ENCODE measurements at places on chromosomes 1 and 21.

GRCh38 chr1:174167265-174167803 lies 8.0 kb downstream of the RABGAP1L start:
- no peak for DNase-seq

DNA sequence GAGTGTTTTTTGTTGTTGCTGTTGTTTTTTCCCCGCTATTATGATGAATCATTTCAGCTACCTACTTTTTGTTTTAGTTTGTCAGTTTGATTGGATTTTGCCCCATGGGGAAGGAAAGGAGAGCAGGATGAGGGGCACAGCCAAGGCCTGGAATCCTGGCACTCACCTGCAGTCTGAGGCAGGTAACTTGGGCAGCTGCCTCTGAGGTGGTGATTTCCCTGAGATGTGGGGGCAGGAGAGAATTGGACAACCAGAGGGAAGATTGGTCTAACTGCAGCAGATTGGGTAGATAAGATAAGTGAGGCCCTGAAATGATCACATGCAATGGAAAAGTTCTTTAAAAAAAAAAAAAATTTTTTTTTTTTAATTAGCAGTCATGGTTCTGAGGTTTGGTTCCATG lies 1.5 kb upstream of the LAX1 start:
- no peak for DNase-seq

- DNase-seq = peak; percentile 22
Observed at GRCh38 chr1:233281711-233282581, 13.6 kb downstream of the PCNX2 start.

DNA sequence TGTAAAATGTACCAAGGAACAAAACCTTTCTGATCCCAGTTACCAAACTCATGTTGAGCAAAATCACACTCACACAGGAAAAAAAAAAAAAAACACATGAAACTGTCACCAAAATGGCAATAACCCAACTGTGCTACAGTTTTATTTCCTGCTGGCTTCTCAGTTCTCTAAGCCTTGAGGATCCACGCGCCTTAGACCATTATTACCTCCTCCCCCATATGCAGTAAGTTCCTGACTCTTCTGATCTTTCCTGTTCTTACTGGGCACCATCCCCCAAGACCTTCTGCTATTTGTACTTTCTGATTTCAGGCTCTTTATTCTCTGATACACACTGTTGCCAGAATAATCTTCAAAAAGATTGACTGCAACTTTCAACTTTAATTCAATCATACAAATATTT lies 79.6 kb downstream of the SLC45A1 start:
- DNase-seq = no peak

DNA sequence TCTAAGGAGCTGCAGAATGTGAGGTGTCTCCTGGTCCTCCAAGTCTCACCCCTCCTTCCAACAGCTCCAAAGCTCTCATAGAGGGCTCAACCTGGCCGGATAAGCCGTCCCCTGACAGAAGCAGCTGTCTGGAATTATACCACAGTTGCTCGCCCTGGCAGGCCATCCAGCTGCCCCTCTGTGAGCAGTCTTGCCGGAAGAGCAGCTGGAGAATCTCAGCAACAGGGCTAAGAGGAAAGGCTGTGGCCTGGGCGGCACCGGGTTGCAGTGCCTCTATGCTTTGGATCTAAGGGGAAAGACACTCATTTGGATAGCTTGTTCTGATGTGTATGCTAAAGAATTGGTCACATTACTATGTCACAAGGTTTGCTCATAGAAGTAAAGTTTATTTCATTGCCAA lies 12.4 kb downstream of the TMCC2 start:
- no peak for DNase-seq

- no peak for DNase-seq
Observed at GRCh38 chr21:43805275-43805800, 16.0 kb downstream of the RRP1 start.

DNA sequence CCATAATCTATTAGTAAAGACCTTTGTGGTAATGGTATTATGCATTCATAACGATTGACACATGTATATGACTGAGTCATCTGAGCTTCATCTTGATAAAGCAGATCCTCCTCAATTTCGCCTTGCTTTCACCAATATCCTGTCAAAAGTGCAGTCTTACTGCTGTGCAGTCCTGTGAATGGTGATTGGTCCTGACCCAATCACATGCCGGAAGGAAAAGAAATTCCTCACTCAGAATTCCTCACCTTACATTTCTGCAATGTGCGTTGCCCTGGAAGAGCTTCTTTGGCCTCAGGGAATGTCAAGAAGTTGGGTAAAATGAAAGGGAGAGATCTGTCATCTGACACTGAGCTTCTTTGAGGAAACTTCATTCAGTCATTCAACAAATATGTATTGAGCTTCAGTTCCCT lies 121.0 kb upstream of the TSPAN2 start:
- DNase-seq = no peak

DNA sequence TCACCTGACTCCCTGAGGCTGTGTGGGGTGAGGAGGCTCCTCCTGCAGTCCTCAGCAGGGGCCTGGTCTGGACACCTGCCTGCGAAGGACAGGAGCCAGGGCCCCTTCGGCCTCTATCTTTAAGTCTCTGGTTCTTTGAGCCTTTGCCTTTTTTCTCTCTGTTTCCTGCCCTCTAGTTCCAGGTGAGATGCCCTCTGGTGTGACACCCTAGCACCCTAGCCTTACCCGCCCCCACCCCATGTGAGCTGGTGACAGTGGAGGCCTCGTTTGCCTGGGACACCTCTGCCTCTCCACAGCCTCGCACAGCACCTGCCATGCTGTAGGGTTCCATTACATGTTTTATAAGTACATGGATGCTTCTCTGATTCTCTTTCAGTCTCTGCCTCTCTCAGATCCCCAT lies 47.3 kb downstream of the DDX20 start:
- no peak for DNase-seq
